ENCODE measurements at places on chromosomes 4 and X. TPM values are rescaled to one million over a fixed set of nuclear protein-coding genes. Genes with fewer than 3 reads are reported as not detected.

Gene ZNF330
- total RNA-seq: 35.9 TPM

DNA sequence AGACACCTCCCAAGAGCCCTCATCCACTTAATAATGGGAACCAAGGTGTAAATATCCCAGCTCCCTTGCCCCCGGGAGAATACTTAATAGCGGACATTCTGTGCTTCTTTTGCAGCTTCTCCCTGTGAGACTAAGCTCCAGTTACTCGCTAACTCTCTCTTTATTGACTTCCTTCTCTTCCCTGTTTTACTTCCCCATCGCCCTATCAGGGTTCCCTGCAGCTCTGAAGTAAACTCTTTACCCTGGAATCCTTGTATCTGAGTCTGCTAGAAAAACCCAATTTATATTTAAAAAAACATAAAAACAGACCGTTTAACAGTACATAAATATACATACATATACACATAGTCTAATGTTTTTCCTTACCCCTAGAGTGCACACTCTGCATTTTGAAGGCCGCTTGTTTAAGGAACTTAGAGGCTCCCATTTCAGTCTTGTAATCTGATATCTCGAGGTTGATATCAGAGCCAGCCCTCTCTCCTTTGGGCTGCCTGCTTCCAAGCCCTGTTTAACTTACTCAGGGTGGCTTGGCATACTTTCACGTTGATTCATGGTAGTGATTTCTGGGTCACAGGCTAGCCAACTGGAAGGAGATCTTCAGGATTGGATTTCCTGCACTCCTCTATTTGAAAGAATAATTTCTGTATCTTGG lies 177.4 kb upstream of the SCML1 start:
- DNase-seq: no peak

- DNase-seq: no peak
These were observed 677 bp upstream of the CENPC start for GRCh38 chr4:67546004-67546356.

GRCh38 chrX:46208225-46208854 lies 336.9 kb downstream of the ZNF674 start:
- DNase-seq: no peak

DNA sequence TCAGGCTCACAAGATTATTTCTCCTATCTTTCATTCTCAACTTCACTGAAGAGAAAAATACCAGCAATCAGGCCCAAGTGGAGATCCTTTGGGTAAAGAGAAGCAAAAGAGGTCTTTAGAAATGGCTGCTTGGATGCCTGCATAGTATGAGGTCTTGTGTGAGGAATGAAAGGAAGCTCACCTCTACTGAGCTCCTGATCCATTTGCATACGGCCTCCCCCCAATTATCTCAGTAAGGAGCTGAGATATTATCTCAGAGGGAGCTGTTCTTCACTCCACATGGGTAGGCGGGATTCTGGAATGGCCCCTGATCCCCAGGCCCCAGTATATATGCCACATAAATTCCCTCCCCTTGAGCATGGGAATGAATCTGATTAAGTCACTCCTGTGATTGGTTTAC lies 75.8 kb downstream of the EVC2 start:
- no peak for DNase-seq

GRCh38 chrX:1451661-1452515 lies 821 bp downstream of the ASMTL start:
- no peak for DNase-seq

- DNase-seq: no peak
These were observed 192.0 kb downstream of the SMIM20 start for GRCh38 chr4:26105815-26106699.

GRCh38 chr4:48575964-48576363 lies 85.9 kb downstream of the ZAR1 start:
- no peak for DNase-seq

GRCh38 chr4:184807797-184808712 lies 17.7 kb downstream of the ACSL1 start:
- DNase-seq: no peak

Data from CD4-positive, CD25-positive, alpha-beta regulatory T cell (primary cell).